ENCODE measurements at places on chromosomes 2 and 18. TPM values are rescaled to one million over a fixed set of nuclear protein-coding genes. Genes with fewer than 3 reads are reported as not detected.
A peak's percentile ranks its signal among the peaks of the same experiment; 100 is the strongest.

Gene RIT2
- not detected for total RNA-seq

DNA sequence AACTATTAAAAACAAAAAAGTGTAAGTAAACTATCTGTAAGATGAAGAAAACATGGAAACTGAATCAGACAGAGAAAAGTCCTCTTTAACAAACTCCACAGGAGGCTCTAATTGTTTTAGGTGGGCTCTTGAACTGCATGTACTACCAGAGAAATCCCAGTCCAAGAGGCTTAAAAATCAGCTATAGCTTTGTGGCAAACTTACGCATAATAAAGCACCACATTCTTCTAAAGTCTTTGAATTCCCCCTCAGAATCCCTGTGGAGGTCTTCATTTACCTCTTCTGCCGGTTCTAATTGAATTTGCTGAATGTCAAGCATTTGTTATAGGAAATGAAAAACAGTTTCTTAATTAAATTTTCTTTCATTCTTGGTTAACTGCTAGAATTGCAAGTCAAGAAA is 40.8 kb downstream of the CHN1 start:
- no peak overlapping the region for H3K4me3 ChIP-seq
- no peaks in the 10 kb centered on the region for H3K4me1 ChIP-seq
- H3K27ac ChIP-seq = no peak overlapping the region
- DNase-seq = no peak
- H3K27me3 ChIP-seq = no peaks in the 10 kb centered on the region
- H3K36me3 ChIP-seq = no peaks in the 10 kb centered on the region

DNA sequence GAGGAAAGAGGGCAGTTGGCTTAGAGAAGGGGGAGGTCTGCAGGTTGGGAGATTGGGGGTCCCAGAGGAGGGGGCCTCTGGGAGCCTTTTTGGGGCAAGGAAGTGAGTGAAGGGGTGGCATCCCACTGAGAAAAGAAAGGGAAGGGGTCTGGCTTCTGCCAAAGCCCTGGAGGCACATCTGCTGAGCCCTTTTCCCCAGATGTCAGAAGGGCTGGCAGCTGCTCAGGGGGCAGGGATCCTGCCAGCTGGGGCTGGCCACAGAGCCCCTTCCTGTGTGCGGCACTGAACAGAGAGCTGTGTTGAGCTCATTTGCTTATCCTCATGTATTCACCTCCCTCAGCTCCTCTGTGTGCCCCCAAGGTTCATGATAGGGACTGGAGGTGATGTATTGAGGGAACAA is 54.5 kb downstream of the APOB start:
- no peaks in the 10 kb centered on the region for H3K4me1 ChIP-seq
- H3K4me3 ChIP-seq = no peak overlapping the region
- H3K27ac ChIP-seq = no peak overlapping the region

DNA sequence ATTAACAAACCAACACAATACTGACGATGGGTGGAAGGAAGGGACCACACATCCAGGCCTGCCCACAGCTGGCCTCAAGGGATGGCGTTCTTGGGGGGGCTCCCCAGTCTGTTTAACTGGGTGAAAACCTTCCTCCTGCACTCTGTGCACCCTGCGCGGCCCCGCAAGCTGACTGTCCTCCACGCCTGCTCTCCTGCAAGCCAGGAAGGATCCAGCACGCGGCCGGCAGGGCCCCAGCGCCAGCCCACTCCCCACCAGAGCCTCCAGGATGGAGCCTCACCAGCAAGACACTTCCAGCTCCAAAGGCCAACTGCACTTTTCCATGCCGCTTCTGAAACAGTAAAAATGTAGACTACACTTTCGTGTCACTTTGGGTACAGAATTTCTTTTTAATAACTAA is 135.1 kb downstream of the ZNF516 start:
- no peaks in the 10 kb centered on the region for H3K27me3 ChIP-seq
- peaks cover 16% of the 10 kb centered on the region for H3K4me1 ChIP-seq
- H3K36me3 ChIP-seq = peaks cover 70% of the 10 kb centered on the region
- H3K4me3 ChIP-seq = no peak overlapping the region
- no peak overlapping the region for H3K27ac ChIP-seq

- peak; percentile 52 for DNase-seq
- no peaks in the 10 kb centered on the region for H3K27me3 ChIP-seq
- peak overlapping the region; percentile 70 for H3K27ac ChIP-seq
- H3K4me1 ChIP-seq = peaks cover 53% of the 10 kb centered on the region
- H3K36me3 ChIP-seq = peaks cover 43% of the 10 kb centered on the region
Measured at GRCh38 chr18:9103376-9103873, 926 bp downstream of the NDUFV2 start.

GRCh38 chr2:121405233-121405632 is 120.2 kb upstream of the TFCP2L1 start:
- H3K36me3 ChIP-seq = peaks cover 67% of the 10 kb centered on the region
- H3K4me3 ChIP-seq = no peak overlapping the region
- no peaks in the 10 kb centered on the region for H3K27me3 ChIP-seq
- DNase-seq = no peak
- H3K4me1 ChIP-seq = no peaks in the 10 kb centered on the region

DNA sequence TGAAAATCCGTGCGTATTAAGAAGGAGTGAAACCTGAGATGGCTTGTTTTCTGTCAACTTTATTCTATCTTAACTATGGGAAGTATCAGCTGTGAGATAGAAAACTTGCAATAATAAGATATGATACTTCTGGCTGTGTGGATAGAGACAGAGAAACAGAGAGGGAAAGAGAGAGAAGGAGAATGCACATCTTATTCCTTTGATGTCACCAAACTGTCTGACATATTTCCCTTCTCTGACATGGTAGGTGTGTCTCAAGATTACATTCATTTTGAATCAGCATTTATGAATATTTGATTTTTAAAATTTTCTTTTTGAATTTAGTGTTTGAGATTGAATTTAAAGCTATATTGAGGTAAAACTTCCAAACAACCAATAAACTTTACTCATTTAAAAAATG is 69.4 kb downstream of the CDC42EP3 start:
- no peaks in the 10 kb centered on the region for H3K27me3 ChIP-seq
- H3K4me3 ChIP-seq = no peak overlapping the region
- peaks cover 5% of the 10 kb centered on the region for H3K4me1 ChIP-seq

DNA sequence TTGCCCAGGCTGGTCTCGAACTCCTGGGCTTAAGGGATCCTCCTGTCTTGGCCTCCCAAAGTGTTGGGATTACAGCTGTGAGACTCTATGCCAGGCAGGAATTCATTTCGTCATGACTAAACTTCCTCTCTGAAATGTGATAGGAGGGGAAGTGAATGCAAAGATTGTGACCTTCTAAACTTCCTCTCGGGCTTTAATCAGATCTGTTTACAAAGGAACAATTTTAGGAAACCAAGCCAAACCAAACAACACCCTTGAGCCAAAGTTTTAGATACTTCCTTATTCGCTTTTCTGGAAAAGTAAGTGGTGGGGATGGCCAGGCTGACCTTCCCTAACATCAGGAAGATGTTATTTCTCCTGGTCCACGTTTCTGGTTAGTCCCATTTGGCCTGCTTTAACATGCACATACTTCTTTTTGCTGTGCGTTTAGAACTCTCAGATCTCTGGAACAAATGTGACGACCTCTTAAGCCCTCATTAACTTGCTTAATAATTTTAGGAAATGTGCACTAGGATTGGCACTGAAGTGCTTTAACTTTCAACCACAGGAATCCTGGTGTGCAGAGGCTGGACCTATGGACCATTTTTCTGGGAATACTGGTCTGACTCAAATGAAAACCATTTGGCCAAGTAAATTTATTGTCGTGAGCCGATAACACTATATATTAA is 33.2 kb upstream of the YES1 start:
- H3K4me3 ChIP-seq = no peak overlapping the region
- no peak for DNase-seq
- no peaks in the 10 kb centered on the region for H3K36me3 ChIP-seq
- H3K27me3 ChIP-seq = no peaks in the 10 kb centered on the region
